Pancreas (tissue), 10 donors: ENCODE measurements at places on chromosomes 3 and 15. TPM values are rescaled to one million over a fixed set of nuclear protein-coding genes. Genes with fewer than 3 reads are reported as not detected.

GRCh38 chr3:188370081-188370830 lies 216.3 kb downstream of the LPP start:
- DNase-seq = no peak

Gene GOLGA8S
- polyA plus RNA-seq = 0.34 TPM

DNA sequence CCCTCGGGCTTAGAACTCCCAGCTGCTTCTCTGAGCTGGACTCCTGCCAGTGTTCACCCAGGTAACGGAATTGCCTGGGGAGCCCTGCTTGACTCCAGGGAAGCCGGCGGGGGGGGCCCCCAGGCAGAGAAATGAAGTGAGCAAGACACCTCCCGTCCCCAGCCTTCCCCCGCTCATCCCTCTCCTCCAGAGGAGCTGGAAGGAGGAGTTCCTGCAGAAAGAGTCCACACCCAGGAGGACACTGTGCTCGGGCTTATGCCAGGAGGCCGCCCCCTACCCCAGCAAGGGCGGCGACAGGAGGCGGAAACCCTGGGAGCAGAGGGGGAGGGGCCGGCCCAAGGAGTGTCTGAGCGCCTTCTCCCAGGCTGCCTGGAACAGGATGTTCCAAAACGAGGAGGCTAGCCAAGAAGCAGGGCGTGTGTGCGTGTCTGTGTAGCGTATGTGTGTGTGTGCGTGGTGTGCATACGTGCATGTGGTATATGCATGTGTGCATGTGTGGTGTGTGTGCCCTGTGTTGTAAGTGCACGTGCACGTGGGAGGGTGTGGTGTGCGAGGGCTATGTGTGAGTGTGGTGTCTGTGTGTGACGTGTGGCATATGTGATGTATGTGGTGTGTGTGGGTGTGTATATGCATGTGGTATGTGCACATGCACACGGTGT lies 511.3 kb downstream of the SHQ1 start:
- DNase-seq = no peak

DNA sequence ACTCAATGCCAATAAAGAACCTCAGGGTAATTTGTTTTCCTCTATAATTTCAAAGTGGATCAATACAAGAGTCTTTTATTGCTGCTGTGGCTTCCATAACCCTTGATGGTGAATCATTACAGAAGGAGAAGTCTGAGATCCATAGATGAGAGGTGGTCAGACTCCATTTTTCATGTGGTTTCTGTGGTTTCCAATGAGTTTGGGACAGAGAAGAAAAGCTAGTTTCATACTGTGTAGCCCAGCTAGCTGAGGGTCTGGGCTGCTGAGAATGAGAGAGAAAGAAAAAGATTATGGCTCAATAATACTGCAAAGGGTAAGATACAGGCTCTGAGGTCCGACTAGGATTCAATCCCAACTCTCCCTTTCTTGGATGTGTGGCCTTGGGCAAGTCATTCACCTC lies 180.6 kb upstream of the LRRN1 start:
- no peak for DNase-seq

GRCh38 chr15:76898102-76898501 lies 7.0 kb downstream of the SCAPER start:
- no peak for DNase-seq

Gene CSTA
- 3.7 TPM for polyA plus RNA-seq

Gene DLG1
- polyA plus RNA-seq = 15.9 TPM

DNA sequence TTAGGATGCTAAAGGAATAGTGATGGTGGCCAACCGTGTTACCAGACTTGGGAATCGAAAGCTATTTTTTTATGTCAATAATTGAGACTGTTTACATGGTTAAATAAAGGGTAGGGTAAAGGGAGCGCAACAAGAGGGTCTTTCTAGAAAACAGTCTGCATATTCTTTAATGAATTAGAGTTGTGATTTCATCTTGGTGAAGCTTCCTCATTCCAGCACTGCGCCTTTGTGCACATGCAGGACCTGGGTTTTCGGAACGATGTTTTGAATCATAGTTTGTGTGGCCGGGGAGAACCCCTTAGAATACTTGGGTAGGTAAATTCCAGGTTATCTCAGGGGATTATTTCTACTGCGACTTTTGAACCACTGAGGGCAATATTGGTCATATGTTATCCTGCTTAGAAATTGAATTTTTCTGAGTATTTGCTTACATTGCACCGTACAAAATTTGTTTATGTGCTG lies 1.3 kb downstream of the PIK3CA start:
- no peak for DNase-seq

DNA sequence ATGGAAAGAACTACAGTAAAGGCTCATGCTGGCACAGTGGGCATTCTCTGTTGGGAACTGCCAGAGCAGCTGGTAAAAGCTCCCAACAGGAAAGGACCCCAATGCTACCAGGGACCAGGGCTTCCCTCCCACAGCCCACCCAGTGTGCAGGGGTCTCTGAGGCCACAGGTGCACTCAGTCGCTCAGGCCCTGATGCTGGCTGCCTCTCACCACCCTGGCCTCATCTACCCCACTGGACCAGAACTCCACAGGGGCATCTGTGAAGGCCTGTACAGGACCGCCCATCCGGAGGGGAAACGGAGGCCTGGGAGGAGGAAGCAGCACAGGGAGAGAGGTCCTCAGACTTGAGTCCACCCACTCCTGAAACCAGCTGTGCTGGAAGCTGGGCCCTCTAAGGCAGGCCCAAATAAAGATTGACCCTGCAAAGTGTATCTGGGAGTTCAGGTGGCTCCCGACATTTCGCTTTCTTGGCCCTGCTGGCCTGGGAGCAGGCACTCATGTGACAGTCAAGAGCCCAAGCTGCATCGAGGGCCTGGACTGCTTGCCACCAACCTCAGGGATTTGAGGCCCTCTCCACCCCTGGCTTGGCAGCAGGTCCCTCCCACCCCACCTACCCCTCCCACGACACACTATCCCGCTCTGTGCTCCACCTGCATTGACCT lies 12.7 kb downstream of the KLF15 start:
- no peak for DNase-seq

DNA sequence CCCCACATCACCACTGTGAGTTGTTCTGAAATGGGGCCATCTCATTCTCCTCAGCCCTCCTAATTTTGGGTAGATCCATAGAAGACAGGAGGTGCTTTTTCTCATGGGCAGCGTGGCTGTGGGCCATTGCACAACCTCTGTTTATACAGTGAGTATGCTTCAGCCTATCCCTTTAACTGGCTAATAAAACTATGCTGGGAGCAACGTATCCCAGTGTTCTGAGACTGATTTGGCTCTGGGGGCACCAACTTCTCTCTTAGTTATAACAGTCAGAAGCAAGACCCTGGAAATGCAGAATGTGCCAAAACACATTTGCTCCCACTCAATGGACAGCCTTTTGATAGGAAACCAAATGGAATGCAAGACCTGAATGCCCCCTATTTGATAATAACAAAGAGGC lies 97.1 kb upstream of the ICE2 start:
- DNase-seq = no peak

- DNase-seq = no peak
These were observed 20.6 kb downstream of the CMC1 start for GRCh38 chr3:28262001-28262400.

Gene ALDH1L1
- 38.8 TPM for polyA plus RNA-seq

Gene A4GNT
- polyA plus RNA-seq = 0.34 TPM

Gene ATP8B4
- 0.84 TPM for polyA plus RNA-seq

GRCh38 chr3:43704697-43705096 lies 14.0 kb downstream of the ABHD5 start:
- DNase-seq = no peak

DNA sequence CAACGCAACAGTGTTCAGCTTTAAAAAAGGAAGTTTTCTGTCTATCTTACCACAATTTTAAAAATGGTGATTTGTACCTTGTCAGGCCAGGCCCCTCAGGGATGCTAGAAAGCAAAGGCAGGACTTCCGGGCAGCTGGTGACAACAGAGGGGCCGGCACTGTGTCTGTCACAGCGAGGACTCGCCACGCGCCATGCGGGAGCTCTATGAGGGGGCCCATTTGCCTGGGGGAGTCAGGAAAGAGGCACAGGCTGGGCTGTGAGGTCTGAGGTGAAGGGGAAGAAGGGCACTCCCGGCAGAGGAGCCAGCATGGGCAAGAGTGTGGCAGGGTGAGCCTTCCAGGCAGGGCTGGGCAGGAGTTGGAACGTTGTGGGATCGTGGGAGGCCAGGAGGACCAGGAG lies 7.0 kb downstream of the IQSEC1 start:
- DNase-seq = no peak

DNA sequence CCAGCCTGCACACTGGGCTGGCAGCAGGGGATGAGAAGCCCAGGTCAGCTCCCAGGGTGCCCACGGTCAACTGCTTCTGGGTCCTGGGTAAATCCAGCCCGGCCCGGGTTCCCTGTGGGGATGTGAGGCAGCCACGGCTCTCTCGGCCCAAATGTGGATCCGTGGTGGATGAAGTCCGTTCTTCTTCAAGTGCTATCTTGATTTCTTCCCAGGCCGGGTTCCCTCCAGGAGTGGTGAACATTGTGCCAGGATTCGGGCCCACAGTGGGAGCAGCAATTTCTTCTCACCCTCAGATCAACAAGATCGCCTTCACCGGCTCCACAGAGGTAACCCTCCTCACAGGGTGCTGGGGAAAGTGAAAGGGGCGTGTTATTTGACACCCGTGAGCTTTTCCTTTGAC lies 16.1 kb downstream of the ALDH1A3 start:
- DNase-seq = no peak

DNA sequence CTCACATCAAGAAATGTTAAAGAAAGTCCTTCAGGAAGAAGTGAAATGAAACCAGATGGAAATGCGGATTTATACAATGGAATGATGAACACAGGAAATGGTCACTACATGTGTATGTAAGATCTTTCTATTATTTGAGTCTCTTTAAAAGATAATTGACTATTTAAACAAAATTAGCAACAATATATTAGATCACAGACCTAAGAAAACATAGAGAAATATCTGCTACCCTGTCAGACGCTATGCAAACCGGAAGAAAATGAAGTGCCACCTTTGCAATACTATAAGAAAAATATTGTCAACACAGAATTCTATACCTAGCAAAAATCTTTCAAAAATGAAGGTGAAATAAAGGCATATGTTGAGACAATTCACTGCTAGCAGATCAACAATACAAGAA lies 17.2 kb downstream of the RAB6B start:
- no peak for DNase-seq

Gene MRPL46
- 18.9 TPM for polyA plus RNA-seq

DNA sequence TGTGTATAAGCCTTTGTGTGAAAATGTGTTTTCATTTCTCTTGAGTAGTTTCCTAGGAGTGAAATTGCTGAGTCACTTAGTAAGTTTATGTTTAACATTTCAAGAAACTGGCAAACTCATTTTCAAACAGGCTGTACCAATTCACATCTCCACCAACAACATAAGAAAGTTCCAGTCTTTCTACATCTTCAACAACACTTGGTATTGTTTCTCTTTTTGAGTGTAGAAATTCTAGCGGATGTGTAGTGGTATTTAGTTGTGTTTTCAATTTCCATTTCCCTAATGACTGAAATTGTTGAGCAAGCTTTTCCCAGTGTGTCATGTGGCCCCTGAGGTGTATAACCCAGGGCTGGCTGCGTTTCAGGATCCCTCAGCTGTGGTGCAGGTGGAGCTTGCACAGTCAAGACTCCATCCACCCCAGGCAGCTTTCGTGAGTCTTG lies 258.5 kb downstream of the PDCD6IP start:
- no peak for DNase-seq

GRCh38 chr3:164465172-164465571 lies 613.1 kb downstream of the SI start:
- DNase-seq = no peak

- DNase-seq = no peak
These were observed 1239.7 kb upstream of the ALCAM start for GRCh38 chr3:104126864-104127553.

GRCh38 chr15:100900795-100901169 lies 18.4 kb upstream of the LRRK1 start:
- no peak for DNase-seq

DNA sequence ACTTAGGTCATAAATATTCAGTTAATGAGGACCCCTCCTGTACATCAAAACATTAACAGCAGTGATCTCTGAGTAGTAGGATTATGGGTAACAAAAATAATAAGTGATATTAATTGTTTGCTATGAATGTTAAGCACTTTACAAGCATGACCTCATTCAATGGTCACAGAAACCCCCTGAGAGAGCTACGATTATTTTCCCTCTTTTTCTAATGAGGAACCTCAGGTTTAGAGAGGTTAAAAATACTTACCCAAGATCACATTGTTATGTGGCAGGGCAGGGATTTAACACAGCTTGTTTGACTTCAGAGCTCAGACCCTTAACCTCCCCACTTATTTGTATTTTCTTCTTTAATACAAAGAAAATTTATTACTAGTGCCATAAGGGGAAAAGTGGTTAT lies 228.2 kb downstream of the TBL1XR1 start:
- no peak for DNase-seq

Gene GP9
- not detected for polyA plus RNA-seq

DNA sequence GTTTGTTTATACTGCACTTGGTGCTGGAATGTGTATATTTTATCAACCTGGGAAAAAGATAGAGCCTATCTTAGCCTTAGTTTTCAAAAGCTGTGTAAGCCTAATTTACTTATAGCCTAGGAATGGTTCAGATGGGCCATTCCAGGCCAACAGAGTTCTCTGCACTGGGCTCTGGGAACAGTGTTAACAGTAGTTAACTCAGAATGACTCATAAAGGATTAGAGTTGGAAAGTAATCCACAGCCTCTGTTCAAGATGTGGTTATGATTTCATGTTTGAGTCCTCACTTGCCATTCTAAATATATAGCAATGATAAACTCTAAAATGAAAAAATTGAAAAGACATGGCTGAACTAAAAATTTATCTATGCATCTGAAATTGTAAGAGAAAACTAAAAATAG lies 22.6 kb upstream of the PEX5L start:
- DNase-seq = no peak
